ENCODE measurements at places on chromosomes 2 and 18.
A peak's percentile ranks its signal among the peaks of the same experiment; 100 is the strongest.

- no peak for DNase-seq
These were observed 43.2 kb upstream of the MRPL33 start for GRCh38 chr2:27728081-27728858.

- no peak for DNase-seq
These were observed 97.2 kb downstream of the GULP1 start for GRCh38 chr2:188388831-188389230.

- no peak for DNase-seq
These were observed 156.6 kb upstream of the NOSTRIN start for GRCh38 chr2:168645696-168646338.

DNA sequence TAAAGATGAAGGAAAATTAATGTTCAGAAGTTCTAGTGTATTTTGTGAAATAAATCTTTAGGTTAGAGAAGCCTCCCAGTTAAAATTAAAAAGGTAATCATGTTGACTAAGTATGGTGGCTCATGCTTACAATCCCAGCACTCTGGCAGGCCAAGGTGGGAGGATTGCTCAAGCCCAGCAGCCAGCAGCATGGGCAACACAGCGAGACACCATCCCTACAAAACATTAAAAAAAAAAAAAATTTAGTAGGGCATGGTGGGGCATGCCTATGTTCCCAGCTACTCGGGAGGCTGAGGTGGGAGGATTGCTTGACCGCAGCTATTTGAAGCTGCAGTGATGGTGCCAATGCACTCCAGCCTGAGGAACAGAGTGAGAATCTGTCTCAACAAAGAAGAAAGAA, 17.9 kb downstream of the XPO1 start:
- no peak for DNase-seq

DNA sequence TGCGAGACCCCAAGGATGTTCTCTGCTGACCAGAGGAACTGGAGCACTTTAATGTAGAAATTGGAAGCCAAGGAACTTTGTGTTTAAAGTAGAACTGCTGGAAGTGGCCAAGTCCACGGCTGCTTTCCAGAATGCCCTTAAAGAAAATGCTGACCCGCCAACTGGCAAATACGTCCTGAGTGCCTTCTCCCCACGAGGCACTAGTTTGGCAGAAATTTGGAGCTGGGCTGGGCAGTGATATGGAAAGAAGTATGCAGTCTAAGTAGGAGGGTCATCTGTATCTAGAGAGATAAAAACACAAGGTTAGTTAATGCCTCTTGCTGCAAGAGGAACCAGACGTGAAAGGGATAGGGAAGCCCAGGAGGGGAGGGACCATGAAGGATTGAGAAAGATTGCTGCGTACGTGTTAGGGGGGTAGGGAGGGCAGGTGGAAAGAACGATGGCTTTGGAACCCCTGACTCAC, 59.3 kb upstream of the RFX8 start:
- peak; percentile 36 for DNase-seq

DNA sequence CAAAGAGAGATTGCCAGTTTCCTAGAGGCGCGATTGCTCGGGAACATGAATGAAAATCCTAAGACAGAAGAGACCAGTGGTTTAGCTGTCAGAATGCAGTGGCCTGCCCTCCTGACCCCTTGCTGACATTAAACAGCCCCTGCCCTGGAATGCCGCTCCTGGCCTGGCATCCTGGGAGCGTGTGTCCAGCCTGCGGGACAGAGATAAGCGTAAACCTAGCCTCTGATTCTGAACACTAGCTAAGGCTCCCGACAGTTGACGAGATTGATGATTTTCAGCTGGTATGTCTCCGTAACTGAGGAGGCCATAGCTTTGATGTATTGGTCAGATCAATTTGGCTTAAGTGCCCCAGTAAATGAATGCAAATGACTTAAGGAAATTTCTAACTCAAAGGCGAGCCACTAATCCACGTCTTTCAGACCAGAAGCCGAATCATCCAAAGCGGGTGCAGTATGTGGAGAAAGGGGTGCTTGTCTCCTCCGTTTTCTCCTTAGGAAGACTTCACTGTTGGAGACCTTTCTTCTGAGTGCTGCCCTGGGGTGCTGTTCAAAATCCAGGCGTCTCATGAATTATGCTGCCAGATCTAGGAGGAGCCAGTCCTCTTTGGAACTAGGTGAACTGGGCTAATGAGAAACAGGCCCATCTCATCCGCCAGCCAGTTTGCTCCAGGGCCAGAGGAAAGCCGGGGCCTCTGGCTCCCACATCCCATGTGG, 142.5 kb upstream of the L3MBTL4 start:
- no peak for DNase-seq

DNA sequence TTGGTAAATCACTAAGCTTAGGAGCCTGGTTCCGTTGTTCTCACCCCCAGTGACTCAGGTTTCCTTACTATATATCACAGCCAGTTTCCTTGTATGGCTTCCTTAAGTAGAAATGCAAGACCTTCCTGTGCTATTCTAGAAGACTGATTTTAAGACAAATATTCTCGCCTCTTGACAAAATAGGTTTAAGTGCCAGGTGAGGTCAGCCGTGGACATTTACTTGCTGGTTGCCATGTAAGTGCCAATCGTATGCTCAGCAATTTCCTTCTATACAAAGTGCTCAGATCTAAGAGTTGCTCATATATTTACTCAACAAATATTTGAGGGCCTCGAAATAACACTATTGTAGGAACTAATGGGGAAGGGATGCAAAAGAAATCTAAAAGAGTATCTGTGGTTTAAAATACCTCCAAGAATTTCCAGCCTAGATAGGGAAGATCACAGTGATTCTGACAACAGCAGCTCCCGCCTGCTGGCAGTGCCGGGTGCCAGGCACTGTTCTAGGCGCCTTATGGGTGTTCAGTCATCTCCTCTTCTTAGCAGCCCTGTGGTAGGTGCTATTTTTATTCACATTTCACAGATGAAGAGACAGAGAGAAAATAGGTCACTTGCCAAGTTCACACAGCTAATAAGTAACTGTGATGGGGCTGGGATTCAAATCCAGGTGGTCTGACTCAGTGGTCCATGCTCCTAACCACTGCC, 95.3 kb upstream of the B3GNT7 start:
- no peak for DNase-seq

DNA sequence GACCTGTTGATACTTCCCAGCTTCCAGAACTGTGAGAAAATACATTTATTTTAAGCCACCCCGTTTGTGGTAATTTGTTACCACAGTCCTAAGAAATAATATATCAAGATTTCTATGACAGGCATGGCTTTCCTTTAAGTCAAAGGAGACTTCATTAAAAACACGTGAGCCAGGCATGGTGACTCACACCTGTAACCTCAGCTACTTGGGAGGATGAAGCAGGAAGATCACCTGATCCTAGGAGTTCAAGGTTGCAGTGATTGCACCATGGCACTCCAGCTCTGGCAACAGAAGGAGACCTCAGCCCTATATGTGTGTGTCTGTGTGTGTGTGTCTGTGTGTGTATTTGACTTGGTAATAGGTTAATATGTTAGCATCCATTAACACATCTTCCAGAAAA, 69.8 kb upstream of the SCN7A start:
- no peak for DNase-seq

GRCh38 chr2:143121079-143121478, 8.1 kb upstream of the ARHGAP15 start:
- DNase-seq: no peak

- DNase-seq: no peak
These were observed 625 bp downstream of the LYPD6 start for GRCh38 chr2:149331023-149331400.

- no peak for DNase-seq
These were observed 32.0 kb upstream of the LOXHD1 start for GRCh38 chr18:46688853-46689525.

DNA sequence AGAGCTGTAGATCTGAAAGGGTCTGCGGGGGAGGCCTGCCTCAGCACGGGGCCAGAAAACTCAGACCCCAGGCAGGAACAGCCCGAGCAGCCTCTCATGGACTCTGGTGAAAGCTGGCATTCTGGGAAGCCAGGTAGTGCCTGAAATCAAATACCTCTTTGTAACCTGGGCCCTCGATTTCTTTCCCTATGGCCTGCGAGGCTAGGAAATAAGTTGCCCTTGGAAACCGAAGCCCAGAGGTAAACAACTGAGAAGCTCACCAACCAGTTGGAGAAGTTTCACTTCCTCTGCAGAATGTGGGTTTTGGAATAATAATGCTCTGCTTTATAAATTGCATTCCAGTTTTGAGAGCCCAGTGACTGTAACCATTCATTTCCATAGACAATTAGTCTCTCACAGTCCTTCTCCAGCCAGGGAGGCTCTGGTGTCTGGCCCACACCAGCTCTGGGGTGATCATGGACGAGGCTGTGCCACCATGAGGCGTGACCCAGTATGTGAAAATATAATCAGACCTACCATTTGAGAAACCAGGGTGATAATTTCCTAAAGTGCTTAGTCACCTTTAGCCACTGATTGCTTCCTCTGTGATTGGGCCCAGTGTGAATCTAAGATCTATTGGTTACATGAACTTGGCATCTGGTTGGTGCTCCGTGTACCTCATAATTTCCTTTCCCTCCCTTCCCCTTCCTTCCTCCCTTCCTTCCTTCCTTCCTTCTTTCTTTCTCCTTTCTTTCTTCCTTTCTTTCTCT, 133.1 kb upstream of the PELI1 start:
- DNase-seq: peak; percentile 28

GRCh38 chr18:77118256-77119090, 14.1 kb downstream of the MBP start:
- no peak for DNase-seq

GRCh38 chr2:111659361-111660333, 224.3 kb downstream of the ANAPC1 start:
- peak; percentile 71 for DNase-seq

DNA sequence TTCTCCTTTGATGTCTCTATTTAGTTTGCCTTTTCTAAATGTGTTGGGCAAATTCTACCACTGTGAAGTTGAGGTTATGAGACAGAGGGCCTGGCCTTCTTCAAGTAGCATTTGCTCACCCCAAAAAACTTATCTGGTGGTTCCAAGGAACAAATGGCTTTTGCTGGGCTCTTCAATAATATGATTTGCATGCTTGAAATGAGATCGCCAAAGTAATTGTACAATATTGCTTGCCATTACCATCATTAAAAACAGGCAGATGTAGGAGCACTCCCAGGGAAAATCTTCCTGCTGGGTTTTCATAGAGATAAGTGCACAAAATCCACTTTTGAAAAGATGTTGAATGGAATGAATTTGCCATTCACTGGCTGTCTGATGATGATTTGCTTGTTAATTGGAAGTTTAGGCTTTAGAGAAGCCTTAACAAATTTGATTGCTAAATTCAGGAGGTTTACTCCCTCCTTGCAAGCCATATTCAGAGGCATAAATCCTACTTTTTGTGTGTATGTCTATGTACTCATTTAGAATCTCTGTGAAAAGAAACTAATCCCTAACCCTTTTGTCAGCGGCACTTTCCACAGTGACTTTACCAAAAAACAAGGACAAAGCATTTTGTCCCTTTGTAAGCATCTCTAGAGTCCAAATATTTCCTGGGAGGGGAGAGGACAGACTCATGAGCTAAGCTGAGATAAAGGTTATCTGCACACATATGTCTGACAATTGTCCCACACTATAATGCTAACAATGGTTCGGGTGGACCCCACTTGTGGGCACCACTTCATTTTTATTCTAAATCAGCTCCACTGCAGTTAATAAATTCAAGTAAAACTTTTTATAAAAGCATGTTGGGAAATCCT, 240.8 kb upstream of the PIK3C3 start:
- no peak for DNase-seq

GRCh38 chr18:73942081-73942625, 205.5 kb downstream of the FBXO15 start:
- no peak for DNase-seq

GRCh38 chr18:61400716-61401115, 67.5 kb downstream of the CDH20 start:
- DNase-seq: no peak

DNA sequence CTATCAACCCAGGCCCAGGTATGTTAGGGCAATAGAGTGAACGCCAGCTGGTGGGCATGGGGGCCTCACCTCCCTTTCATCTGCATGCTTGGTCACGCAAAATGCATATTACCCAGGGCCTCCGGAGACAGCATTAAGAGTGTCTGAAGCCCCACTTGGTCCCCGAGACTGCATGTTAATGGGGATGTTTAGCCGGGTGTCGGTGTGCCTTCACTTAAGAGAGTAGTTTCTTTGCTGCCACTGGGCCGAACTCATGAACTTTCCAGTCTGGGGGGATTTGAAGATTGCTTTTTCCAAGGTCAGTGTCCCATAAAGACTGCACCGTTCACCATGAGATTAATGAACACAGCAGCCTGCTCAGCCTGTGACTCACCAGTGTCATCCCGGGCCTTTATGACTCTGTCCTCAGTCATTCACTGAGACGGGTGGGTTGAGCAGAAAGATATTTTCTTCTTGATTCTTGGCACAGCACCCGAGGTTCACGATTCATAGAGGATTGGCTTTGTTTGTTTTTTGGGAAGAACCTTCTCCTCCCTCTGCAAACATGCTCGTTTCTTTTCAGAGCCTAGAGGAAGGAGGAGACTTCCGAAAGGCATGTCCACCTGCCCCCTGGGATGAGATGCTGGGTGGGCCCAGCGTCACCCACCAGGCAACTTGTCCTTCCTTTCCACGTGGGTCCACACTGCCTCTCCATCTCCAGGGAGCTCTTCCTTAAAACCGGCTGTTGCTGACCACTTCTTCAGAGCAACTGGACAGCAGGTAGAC, 199.1 kb downstream of the GLI2 start:
- no peak for DNase-seq

DNA sequence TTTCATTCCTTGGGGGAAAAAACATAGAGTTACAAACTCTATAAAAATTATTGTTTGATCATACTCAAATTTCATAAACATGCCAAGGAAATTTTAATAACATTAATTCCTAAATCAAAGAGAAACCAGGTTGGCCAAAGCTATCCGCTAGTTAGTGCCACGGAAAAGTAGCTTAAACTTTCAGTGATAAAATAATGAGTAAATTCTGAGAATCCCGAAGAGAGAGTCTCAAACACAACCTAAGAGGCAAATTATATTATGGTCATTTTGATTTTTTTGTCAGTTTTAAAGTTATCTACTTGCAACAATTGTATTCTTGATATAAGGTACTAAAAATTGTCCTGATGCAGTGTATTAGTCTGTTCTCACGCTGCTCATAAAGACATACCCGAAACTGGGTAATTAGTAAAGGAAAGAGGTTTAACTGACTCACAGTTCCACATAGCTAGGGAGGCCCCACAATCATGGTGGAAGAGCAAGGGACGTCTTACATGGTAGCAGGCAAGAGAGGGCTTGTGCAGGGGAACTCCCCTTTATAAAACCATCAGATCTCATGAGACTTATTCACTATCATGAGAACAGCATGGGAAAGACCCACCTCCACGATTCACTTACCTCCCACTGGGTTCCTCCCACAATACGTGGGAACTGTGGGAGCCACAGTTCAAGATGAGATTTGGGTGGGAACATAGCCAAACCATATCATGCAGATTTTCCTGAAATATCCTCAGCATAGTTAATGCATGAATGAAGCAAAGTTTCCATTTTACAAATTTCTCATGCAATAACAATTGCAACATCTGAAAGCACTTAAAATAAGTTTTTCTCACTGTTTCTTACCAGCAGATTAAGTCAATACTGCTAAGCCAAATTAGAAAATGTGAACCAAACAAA, 205.9 kb upstream of the STK17B start:
- DNase-seq: no peak
